Urothelium cell line (cell line): ENCODE measurements at places on chromosomes 11 and 22.

DNA sequence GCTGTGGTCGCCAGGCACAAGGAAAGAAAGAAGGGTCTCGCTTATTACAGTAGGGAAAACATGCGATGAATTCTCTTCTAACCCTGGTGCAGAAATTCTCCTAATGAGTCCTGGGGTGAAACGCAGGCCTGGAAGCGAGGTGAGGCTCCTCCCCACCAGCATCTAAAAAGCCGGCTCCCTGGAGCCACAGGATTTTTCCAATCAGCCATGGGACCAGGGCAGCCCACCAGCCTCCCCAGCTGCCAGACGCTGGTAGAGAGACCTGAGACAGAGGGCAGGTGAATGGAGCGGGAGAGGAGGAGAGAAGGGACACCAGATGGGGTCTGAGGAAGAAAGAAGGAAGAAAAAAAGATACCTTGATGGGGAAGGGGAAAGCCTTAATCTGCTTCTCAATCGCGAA is 28.6 kb downstream of the APOL3 start:
- DNase-seq: no peak

DNA sequence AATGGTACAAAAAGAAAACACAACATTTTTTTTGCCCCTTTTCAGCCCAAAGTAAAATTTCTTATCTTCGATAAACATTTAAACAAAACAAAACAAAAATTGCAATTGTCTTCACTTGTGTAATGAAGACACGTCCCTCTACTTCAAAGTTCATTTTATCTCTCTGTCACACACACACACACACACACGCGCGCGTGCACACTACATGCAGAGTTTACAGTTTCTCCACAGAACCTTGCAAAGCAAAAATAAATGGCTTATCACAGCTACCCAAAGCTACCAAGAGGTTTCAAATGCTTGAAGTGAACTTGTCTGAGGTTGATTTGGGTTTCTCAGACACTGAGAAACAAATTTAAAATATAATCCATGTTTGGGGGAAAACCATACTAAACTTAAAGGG is 72.3 kb downstream of the ETS1 start:
- DNase-seq: no peak

- no peak for DNase-seq
Observed at GRCh38 chr22:50309601-50309991, 2.1 kb upstream of the PLXNB2 start.

DNA sequence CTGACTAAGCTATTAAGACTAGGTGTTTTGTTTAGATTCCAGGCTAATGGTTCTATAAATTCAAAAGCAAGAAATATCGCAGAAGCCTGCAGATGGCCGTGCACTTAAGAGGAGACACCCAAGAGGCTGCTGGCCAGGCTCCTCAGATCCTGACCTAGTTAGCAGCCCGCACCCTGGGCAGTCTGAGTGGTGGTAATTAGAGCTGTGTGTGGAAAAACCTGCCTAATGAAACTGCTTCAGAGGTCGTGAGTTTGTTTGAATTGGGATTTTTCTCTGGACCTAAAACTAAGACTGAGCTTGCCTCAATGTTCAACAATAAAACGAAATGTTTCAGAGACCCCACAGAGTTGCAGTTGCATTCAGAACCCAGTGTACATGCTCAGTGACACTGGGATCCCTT is 627.7 kb downstream of the OPCML start:
- DNase-seq: no peak

DNA sequence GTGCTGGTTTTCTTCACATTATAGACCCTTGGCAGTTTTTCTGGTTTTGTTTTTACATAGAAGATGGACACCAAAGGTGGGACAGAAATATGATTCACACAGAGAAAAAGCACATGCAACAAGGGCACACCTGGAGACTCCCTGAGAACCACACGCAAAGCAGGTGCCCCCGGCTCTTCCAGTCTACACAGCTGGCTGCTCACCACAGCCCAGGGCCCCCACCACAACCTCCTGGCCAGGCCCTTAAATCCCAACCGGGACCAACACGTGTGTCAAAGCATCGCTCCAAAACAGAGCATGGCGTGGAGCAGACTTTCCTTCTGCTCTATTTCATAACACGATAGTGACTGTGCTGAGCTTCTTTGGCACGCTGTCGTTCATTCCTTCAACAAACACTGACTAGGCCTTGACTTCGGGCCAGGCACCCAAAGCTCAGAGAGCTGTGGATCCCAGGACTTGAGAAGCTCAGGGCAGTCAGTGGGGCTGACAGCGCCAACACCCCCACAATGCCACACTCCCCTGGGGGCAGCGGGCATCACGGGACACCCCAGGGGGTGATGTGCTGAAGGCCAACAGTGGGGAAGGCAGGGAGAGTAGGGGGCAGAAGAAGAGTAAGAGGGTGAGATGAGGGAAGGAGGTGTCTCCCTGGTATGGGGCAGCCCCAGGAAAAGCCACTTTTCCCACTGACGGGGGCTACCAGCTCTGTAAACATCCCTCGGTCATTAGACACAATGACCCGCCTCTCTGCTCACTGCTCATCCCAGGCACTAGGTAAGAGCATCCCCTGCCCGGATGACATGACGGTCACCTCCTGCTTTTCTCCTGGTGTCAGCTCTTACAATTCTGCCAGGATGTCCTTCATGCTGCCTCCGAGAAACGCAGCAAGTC is 26.0 kb downstream of the CELSR1 start:
- no peak for DNase-seq

- DNase-seq: no peak
Observed at GRCh38 chr11:11338304-11338703, 14.7 kb downstream of the CSNK2A3 start.

DNA sequence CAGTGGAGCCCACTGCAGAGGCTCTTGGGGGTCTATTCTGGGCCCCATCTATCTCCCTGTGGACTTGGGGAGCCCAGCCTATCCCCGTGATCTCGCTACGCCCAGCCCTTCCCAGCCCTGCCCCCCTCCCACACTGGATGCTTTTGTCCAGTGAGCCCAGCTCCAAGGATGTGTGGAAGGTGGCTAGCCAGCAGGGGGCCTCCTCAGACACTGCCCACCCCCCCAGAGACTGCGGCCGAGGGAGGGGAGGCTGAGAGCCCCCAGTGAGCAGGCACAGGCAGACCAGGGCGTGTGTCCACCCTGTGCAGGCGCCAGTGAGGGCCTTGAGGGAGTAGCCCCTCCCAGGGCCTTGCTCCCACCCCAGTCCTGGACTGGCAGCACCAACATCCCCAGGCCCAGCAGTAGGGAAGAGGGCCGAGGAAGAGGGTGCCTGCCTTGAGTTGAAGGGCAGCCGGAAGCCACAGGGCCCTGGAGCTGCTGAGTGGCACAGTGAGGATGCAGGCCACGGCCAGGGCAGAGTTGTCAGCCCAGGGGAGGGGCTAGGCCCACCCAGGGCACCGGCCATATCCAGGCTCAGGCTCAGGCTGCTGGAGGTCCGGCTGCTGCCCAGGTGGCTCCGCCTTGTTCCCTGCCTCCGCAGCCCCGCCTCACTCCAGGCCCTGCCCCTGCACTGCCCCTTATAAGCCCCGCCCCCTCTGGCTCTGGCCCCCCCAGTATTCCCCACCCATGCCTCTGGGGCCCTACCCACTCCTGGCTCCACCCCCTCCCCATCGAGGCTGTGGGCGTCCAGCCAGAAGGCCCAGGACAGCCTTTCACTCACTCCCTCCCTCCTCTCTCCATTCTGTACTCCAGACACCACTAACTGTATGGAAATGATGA is 28.0 kb downstream of the MOB2 start:
- DNase-seq: no peak

DNA sequence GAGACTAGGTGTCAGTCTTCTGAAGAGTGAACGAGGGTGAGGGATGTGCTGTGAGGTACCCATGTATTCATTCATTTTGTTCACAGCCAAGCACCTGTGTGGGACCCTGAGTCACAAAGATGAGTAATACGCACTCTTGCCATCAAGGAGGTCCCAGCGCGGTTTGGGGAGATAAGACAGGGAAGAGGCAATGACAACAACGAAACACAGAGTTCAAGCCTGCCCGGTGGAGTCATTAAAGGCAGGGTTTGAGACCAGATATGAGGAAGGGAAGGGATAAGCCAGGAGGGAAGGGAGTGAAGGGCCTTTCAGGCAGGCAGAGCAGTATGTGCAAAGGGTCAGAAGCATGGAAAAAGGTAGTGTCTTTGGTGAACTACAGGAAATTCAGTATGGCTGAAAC is 4.6 kb downstream of the DCHS1 start:
- peak; percentile 35 for DNase-seq

DNA sequence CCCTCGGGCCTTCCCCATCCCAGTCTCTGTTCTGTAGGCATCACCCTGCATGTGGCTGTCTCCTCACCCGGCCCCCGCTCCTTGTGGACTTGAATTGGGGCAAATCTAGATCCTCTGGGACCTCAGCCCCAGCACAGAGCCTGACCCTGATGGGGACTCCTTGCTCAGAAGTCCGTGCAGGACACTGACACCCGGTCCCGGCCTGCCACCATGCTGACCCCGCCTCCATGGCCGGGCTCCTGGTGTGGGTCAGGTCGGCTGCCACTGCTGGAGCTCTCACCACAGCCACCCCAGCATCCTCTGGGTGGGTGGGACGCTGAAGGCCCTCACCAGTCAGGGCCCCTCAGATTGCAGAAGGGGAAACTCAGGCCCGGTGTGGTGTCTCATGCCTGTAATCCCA is 1.8 kb downstream of the IGLL1 start:
- DNase-seq: no peak

DNA sequence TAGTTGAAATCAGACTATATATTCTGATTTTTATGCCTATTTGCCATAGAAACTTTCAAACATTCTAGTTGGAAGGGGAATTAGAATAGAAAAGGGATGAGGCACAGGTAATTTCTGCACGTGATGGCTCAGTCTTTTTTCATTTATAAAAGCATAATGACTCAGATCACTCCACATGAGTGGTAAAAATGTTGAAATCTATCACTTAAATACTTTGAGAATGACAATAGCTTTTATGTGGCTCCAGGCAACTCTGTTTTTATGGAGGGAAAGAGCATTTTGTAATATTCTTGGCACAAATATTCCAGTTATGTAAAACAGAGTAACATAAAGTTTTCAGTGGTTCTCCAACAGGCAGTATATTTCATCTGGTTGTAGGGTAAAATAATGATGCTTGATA is 5.9 kb upstream of the MMP3 start:
- DNase-seq: no peak

- no peak for DNase-seq
Observed at GRCh38 chr11:15607361-15608036, 492.8 kb downstream of the INSC start.

DNA sequence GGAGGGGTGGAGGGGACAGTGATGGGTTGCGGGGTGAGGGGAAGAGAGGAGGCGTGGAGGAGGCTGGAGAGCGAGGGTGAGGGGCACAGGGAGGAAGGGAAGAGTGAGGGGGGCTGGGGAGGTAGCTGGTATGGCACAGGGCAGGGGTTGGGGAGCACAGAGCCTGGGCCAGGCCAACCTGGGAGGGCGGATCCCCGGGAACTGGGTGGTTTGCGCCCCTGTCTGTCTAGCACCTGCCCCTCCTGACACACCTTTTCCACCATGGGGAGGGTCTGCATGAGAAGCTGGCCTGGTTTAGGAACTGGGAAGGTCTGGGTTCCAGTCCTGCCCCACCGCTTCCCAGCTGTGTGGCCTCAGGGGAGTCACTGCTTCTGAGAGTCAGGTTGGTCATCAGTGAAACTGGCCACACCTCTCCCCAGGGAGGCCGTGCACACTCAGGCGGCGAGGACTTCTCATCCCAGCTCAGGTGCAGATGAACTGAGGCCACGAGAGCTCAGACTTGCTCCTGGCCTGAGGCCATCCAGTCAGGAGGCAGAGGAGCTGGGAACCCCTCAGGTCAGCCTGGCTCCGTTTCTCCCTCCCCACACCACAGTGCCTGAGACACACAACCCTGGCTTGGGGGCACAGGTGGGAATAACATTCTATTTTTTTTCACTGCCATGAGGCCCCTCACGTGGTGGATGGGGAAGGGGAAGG is 95.6 kb downstream of the PHF21B start:
- no peak for DNase-seq

GRCh38 chr11:109071262-109071661 is 350.7 kb upstream of the C11orf87 start:
- no peak for DNase-seq

GRCh38 chr11:100719809-100720221 is 32.7 kb downstream of the ARHGAP42 start:
- peak; percentile 73 for DNase-seq

GRCh38 chr11:67646535-67647336 is 3.8 kb downstream of the ACY3 start:
- no peak for DNase-seq

GRCh38 chr11:95242845-95243605 is 12.0 kb upstream of the SESN3 start:
- no peak for DNase-seq

DNA sequence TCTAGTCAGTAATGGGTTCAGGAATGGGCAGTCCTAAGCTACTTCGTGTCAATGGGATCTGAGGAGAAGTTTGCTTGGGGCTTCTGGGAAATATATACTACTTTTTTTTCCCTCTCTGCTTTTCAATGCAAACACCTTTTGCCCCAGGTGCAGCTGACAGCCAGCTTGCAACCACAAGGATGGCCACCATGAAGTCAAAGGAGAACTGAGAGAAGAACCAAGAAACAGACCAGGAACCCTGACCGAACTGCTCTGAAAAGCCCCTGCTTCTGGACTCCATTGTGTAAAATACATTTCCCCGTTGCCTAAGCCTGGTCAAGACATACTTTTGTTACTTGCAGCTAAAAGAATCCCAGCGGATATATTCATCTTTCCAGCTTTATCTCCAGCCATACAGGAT is 20.1 kb upstream of the CD44 start:
- DNase-seq: no peak

- DNase-seq: no peak
Observed at GRCh38 chr11:45193695-45194094, 47.3 kb downstream of the PRDM11 start.

DNA sequence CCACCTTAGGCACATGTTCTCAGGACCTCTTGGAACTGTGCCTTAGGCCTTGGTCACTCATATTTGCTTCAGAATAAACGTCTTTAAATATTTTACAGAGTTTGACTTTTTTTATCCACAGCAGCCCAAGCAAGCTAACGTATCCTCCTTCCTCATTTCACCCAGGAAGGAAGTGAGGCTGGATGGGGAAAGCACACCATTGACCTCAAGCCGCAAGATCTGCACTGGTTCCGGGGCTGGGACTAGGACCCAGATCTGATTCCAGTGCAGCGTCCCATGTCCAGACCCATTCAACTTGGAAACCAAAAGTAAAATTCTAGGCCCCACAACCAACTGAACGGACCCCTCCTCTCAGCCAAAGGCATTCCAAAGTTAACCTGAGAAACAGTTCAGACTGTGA is 2.4 kb upstream of the LGALS12 start:
- DNase-seq: no peak

GRCh38 chr11:62452839-62453468 is 34.1 kb downstream of the SCGB1A1 start:
- DNase-seq: no peak

- peak; percentile 52 for DNase-seq
Observed at GRCh38 chr11:86931548-86932258, 23.5 kb downstream of the FZD4 start.

DNA sequence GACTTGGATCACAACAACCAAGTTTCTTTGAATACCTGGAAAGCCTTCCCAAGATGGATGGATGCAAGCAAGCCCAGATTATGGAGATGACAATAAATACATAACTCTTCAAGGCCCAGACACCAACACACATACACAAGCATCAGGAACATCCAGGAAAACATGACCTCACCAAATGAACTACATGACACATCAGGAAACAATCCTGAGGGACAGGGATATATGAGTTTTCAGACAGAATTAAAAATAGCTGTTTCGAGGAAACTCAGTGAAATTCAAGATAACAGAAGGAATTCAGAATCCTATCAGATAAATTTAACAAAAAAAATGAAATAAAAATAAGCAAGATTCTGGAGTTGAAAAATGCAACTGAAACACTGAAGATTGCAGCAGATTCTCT is 659.4 kb downstream of the METTL15 start:
- DNase-seq: peak; percentile 40
